ENCODE measurements at places on chromosomes 1 and 21.

DNA sequence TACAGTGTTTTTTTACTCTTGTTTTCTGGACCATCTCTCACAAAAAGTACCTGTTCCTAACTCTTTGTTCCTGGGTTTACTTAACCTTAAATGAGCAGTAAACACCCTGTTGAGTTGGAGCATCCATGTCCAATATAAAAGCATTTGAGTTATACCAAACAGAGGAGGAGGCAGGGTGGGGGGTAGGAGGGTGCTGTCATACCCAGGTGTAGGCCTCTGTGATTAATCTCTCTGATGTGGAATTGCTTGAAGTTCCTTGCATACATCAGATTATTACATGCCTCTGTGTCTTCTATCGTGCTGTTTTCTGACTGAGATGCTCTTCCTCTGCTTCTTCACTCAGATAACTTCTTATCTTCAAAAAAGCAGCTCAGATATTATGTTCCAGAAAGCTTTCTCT, 28.1 kb upstream of the RGS18 start:
- no peak for DNase-seq

GRCh38 chr1:182035097-182035770, 26.3 kb downstream of the ZNF648 start:
- no peak for DNase-seq

- no peak for DNase-seq
Measured at GRCh38 chr1:18203645-18204044, 96.0 kb downstream of the IGSF21 start.

DNA sequence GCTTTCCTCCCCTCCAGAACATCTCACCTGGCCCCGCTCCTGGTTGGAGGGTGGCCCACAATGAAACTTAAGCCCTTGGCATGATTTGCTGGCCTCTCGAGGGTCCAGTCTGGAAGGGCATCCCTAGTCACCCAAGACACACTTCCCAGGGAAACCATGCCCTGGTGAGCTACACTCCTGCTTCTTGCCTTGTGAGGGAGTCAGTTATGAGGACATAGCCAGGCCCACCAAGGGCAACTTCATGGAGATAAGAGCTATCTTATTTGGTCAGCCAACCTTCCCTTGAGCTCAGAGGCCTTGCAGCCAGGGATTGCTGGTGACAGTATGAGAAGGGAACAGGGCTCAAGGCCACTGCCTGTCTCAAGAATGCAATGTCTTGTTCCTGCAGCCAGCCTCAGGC, 9.7 kb downstream of the TNR start:
- no peak for DNase-seq

GRCh38 chr1:102821707-102822106, 286.6 kb downstream of the COL11A1 start:
- no peak for DNase-seq

DNA sequence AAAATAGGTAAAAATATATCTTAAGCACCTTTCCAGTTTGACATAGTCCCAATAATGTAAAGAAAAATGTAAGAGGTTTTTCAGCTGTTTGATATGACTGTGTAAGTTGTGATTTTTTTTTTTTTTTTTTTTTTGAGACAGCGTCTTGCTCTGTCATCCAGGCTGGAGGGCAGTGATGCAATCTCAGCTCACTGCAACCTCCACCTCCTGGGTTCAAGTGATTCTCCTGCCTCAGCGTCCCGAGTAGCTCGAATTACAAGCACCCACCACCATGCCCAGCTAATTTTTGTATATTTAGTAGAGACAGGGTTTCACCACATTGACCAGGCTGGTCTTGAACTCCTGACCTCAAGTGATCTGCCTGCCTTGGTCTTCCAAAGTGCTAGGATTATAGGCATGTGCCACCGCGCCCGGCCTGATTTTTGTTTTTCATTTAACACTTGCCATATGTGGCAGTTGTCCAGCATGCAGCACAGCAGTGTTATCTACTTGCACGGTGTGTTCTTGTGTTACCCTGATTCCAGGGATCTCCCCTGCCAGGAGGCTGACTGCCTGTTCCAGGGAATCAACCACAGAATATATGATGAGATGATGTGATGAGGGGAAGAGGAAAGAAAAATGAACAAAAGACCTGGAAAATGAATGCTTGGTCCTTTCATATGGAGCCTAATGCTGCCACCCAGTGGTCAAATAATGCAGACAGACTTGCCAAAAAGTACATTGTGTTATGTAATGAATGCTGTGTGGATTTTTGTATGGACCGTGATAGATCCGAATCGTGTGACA, 79.0 kb downstream of the RAVER2 start:
- DNase-seq: peak; percentile 27

- DNase-seq: no peak
Measured at GRCh38 chr1:171351961-171352360, 38.0 kb downstream of the FMO4 start.

DNA sequence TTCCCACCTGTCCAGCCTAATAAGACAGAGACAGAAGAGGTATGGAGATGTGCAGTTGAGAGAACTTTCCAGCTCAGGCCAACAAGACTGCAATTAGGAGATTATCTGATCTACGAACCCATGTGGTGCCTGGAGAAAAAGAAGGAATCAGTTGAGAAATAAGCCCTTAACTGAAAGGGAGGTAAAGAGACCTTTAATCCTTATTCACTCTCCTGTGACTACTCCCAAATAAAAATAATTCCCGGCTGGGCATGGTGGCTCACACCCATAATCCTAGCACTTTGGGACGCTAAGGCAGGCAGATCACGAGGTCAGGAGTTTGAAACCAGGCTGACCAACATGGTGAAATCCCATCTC, 31.9 kb upstream of the SARS1 start:
- no peak for DNase-seq

DNA sequence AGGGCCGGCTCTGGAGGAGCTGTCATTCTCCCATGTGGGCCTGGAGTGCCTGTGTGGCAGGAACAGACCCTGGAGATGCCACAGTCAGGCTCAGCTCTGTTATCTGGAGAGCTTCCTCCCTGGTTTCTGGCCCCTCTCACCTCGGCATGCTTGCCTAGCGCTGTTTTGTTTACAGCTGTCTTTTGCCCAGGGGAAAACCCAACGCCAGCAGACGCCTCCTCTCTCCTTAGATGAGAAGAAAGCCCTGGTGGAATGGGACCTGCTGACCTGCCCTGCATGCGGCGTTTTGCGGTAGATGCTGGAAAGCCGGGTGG, 104.9 kb downstream of the CRYAA start:
- DNase-seq: no peak
